T-helper 1 cell (primary cell): ENCODE measurements at places on chromosomes 5 and 9.

DNA sequence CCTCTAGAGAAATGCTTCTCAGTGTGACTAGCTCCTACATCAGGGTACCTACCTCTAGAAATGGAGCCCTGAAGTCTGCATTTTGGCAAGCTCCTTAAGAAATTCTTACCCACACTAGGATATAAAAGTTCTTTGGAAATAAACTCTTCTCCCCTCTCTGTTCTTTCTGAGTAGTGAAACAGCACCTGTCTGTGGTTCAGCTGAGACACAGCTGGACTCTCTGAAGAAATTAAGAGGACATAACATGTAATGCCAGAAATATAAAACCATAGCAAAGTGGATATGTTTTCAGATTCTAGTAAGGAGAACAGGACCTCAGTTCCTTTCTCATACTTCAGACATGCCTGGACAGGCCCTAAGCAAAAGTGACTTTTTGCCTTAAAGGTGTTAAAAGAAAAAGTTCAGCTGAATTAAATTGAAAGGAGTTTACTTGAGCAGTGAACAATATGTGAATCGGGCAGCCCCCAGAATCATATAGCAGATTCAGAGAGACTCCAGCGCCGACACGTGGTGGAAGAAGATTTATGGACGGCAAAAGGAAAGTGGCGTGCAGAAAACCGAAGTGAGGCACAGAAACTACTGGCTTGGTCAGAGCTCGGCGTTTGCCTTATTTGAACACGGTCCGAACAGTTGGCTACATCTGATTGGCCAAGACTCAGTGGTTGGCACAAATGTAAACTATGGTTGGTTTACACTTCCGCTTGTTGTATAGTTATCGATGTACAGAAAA lies 64.5 kb downstream of the PRKACG start:
- no peak for DNase-seq

- DNase-seq = no peak
Observed at GRCh38 chr5:154899151-154899816, 38.7 kb downstream of the GEMIN5 start.

DNA sequence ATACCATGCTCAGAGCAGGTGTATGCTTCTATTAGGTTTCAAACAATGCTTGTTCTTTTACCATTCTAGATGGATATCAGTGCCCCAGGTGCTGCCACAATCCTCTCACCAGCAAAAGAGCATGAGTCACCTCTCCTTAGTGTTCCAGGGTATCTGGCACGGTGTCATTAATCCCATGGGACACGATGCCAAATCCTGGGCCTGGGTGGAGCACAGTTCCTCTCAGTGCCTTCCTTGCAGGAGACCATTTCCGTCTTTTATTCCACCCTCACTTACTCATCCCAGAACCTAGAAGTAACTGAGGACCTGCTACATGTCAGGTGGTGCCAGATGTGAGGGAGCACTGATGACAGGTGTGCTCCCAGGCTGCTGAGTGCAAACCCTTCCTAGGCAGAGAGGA lies 1.3 kb upstream of the OR13J1 start:
- no peak for DNase-seq

GRCh38 chr9:115349542-115349941 lies 231.6 kb upstream of the TNC start:
- no peak for DNase-seq

DNA sequence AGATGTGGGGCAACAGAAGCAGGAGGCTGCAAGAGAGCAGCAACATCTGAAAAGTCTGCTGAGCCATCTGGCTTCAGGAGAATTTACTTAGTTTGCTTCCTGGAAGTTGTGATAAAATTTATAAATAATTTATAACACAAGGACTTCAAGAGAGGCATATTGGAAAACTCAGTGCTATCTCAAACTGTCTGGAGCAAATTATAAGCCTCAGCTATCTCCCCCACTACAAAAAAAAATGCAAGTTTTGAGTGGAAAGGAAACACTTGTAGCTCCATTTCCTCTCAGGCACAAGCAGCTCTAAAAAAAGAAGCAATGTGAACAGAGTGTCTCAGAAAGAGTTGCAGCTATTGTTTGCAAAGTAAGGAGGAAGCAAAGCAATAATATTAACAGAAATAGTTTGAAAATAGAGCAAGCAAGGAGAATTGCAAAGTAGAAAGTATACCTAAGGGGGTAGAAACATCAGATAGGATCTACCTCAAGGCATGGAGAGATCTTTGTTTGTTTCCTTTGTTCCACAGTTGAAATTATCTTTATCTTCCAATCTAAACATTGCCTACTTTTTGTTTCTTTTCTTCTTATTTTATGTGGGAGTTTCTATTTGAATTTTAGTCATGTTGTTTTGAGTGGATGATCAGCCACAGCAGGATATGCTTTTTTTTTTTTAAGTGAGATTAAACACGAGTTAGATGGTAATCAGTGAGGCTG lies 55.9 kb upstream of the IL6ST start:
- DNase-seq = no peak

DNA sequence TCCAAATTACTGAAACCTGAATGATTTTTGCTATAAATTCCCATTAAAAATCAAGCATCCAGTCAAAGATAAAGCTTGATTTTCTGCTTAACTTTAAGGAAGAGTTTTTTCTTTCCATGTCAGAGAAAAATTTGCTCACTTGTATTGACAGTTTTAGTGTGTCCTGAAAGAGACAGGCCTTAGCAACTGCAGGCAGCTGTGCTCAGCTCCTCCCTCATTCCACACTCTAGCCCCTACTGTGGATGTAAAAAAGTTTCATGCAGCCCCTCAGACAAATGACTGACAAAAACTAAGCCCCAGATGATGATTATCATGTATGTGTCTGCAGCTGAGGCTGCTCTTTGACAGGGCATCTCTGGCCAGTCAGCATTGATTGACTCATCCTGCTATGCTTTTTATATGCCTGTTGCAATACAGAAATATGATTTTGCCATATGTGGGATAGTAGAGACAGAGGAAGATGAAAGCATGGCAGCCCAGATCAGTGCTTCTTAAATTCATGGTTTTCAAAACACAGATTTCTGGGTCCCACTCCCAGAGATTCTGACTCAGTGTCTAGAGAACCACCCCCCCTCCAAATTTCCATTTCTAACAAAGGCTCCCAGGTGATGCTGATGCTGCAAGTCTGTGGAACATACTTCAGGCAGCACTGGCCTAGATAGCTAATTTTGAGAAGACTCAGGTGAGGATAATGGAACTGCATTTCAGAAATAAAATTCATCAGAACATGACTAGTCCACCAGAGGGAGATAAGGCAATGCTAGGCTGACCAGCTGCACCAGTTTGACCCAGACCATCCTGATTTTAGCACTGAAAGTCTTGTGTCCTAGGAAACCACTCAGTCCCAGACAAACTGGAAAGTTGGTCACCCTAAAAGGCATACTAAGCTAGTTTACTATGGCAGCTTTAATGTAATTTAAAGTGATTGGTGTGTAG lies 298.7 kb upstream of the KCNN2 start:
- no peak for DNase-seq

GRCh38 chr5:88677943-88678769 lies 204.8 kb downstream of the MEF2C start:
- no peak for DNase-seq

DNA sequence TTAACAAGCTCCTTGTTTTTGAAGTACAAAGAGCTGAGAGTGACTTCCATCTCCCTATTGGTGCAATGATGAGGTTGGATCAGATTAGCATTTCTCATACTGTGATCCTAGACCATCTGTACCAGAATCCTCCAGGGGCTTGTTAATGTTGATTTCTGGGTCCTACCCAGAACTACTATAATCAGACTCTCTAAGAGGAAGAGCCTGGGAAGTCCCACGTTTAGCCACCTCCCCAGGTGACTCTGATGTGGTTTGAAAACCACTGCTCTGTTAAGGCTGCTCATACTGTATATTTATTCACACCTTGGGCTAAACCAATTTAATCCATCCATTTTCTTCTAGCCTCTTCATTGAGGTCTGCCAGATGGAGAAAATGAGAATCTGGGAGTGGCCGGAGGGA lies 49.6 kb upstream of the SMIM32 start:
- DNase-seq = no peak

DNA sequence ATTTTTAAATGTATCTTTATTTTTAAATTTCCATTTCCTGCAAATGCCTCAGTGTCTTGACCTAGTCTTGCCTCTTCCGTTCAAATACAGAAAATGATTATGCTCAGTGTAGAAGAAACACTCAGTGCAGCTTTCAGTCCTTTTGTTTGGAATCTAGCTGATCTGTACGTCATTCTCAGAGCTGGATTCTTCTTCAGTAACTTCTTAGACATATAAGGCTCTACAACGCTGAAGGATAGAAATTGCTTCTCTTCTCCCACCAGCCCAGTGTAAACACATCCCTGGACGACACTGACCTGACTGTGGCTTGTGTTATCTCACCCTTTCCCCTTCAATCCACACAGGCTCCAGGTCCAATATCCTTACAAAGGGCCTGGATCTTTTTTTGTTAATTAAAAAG lies 3.2 kb upstream of the ALDH1B1 start:
- DNase-seq = no peak

GRCh38 chr9:86941197-86941596 lies 6.1 kb downstream of the GAS1 start:
- DNase-seq = no peak
